ENCODE measurements at places on chromosomes 11 and 22.
A peak's percentile ranks its signal among the peaks of the same experiment; 100 is the strongest.

DNA sequence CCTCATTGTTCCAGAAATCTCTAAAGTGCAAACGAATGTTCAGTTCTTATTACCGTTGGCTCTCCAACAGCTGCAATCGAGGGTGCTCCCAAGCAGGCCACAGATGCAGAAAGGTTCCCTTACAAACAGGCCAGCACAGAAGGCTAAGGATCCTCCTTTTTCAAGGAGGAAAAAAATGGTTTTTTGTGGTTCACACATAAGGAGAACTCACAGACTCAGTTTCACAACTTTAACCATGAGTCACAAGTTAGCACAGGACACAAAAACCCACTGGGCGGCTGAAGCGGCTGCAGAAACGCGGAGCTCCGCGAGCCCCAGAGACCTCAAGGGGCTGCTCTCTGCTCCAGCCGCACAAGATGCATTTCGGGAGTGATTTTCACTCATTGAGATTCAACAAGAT lies 98.2 kb upstream of the PRR5 start:
- DNase-seq = no peak

- DNase-seq = no peak
Observed at GRCh38 chr11:32905028-32905667, 12.5 kb downstream of the QSER1 start.

DNA sequence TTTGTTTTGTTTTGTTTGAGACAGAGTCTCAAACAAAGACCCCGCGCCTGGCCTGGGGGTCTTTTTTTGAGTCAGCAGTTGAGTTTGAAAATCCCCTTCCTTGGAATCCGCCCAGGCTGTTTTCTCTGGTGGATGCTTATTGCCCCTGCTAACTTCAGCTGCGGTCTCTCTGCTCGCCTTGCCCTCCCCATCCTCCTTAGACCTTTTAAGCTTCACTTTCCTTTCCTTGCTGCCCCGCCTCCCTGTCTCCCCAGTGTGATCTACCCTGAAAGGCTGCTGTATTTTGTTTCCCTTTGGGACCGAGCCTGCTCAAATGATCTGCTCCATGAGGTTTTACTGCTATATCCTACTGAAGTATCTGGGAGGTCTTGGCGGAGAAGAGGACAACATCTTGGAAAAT lies 2.5 kb downstream of the USP18 start:
- no peak for DNase-seq

GRCh38 chr11:10414181-10414580 lies 40.9 kb upstream of the AMPD3 start:
- DNase-seq = no peak

- DNase-seq = no peak
Observed at GRCh38 chr11:131534611-131535010, 164.2 kb downstream of the NTM start.

DNA sequence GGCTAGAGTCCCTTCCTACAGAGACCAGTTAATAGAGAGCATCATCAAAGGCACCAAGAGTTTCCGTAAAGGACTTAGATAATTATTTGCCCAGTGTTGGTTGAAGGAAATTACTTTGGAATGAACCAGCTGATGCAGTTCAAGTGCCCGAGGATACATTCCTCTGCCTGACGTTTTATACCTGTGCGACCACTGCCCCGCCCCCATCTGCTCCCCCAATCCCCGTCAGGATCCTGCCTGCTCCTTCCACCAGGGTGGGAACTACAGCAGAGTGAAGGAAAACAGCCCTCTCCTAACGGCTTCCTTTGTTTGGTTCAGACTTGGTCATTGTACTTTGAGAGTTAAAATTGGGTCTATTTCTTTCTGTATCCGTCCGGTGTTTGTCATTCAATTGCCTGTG lies 761.5 kb downstream of the NTM start:
- DNase-seq = no peak

- DNase-seq = no peak
Observed at GRCh38 chr11:101299210-101299609, 169.6 kb upstream of the PGR start.

DNA sequence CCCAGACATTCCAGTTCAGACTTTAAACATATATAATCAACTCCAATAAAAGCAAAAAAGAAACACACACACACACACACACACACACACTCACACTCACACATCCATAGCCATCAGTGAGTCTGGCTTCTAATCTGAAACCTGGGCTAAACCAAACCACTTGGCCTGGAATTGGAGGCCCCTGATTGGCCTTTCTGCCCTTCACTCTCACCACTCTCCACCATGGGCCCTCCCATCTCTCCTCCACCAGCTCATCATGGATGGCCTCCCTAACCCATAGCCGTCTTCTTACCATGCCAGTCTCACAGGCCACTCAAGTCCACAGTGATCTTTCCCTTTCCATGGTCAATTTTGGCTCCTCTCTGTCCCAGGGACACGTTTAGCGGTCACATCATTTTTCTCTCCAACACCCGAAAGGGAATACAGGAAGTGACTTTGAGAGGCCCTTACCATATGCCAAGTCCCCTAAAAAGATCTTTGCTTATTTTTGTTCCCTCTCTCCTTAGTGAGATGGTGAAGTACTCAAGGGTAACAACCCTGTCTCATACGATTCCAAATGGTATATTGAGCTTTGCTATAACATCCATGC lies 66.6 kb downstream of the ENDOD1 start:
- no peak for DNase-seq

DNA sequence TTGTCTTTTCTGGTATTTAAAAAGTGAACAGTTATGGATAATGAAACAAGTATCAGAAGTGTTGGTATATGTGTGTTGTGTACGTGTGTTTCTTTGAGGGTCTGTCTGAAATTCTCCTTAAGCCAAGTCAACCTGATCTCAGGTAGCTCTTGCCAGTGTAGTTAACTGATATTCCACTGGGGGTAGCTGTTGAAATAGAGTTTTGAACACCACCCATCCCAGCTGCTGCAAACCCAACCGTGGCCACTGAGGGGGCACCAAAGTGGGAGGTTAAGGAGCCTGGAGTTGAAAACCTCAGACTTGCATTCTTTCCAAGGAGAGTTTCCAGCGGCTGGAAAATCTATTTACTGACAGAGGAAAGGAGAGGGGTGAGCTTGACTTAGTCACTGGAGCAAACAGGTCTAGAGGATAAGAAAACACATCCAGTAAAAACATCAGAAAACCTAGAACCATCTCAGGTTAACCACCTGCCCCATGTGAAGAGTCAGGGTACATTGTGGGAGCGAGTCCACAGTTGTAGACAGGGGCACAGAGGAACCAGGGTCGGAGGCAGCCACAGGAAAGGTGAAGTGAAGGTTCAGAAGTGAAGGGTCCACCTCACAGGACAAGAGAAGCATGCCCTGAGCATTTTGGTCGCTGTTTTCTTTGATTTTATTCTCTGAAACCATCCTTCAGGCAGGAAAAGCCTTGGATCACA lies 8.8 kb upstream of the CUL5 start:
- peak; percentile 37 for DNase-seq

GRCh38 chr11:102920118-102920684 lies 35.3 kb downstream of the MMP13 start:
- no peak for DNase-seq

- no peak for DNase-seq
Observed at GRCh38 chr22:49202226-49202625, 625.4 kb downstream of the BRD1 start.

GRCh38 chr11:59918480-59918879 lies 19.8 kb upstream of the OOSP1 start:
- DNase-seq = peak; percentile 15

DNA sequence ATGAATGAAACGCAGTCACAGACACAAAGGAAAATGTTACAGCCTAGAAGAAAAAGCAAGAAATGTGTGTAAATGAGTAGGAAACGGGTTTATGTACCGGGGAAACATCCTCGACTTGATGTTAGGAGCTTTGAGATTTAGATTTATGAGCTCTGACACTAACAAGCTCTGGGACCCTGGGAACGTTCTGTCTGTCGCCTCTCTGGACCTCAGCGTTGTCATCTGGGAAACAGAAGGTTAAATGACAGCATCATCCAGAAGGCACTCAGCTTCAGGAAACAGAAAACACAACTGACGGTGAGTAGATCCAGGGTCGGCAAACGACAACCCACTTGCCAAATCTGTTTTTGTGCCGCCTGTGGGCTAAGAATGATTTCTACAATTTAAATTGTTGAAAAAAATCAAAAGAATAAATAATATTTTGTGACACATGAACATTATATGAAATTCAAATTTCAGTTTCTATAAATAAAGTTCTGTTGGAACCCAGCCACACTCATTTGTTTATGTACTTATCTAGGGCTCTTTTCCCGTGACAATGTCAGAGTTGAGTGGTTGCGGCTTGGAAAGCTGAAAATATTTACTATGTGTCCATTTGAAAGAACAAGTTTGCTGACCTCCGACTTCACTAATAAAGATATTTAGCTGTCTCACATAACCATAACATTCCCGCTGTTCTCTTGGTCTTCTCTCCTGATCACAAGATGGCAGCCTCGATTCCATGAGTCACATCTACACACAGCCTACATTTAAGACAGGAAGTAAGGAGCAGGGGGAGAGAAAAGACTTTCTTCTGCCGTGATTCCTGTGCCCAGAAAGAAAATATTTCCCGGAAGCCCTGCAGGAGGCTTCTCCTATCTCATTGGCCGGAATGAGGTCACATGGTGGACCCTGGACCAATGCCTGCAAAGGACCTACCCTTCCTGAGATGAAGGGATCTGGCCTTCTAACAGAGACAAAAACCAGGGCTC lies 47.1 kb upstream of the SYT13 start:
- DNase-seq = peak; percentile 71

- no peak for DNase-seq
Observed at GRCh38 chr11:36485298-36486002, 24.6 kb downstream of the TRAF6 start.

DNA sequence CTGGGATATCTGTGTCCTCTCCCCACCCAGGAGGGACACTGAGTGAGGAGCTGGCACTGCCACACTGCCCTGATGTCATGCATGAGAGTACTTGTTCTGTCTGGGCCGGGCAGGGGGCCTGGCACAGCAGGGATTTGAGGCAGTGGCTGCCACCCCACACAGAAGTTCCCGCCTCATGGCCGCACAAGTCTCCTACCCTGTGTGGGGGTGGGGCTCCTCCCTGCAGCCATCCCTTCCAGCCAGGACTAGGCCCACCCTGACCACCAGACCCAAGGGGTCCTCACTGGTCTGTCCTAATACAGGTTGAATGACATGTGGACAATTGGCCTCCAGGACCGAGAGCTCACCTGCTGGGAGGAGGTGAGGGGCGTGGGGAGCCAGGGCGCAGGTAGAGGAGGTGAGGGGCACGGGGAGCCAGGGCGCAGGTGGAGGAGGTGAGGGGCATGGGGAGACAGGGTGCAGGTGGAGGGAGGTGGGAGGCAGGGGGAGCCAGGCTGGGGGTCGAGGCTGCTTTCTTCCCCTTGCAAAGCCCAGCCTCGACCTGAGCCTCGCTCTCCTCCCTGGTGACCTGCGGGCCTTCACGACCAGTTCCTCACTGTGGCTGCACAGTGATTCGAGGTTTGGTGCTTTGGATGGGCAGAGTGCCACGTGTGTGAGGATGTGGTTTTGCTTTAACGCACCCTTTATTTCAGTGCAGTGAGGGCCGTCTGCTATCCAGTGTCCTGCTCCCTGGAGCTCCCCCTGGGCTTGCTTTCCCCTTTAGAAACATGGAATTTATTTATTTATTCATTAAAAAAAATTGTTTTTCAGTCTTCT lies 7.4 kb downstream of the LZTR1 start:
- no peak for DNase-seq

DNA sequence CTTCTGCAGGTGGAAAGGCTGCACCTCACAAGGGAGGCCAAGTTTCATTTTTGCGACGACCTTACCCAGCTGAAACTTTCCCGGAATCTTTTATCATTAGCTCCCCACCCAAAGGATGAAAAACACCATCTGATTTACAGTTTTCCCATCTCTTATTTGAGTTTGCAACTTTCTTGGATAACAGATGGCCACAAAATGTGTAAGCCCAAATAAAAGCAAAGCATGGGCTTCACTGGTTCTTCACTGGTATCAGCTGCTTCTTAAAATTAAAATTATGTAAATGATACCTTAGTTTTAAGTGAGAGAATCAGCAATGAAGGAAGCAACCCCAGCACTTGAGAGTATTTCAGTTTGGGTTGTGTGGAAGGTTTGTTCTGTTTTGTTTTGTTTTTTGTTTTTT lies 55.8 kb downstream of the PARVA start:
- DNase-seq = no peak
